ENCODE measurements at places on chromosomes 12 and 14. TPM values are rescaled to one million over a fixed set of nuclear protein-coding genes. Genes with fewer than 3 reads are reported as not detected.

Gene FOXA1
- total RNA-seq = not detected

Gene MTERF2
- 7.8 TPM for total RNA-seq

Gene TSPAN19
- not detected for total RNA-seq

Gene PKP2
- total RNA-seq = 6.2 TPM

Gene KANSL2
- total RNA-seq = 52.8 TPM

Gene SLC5A8
- total RNA-seq = 0.05 TPM
